ENCODE measurements at places on chromosomes 1 and 21.

DNA sequence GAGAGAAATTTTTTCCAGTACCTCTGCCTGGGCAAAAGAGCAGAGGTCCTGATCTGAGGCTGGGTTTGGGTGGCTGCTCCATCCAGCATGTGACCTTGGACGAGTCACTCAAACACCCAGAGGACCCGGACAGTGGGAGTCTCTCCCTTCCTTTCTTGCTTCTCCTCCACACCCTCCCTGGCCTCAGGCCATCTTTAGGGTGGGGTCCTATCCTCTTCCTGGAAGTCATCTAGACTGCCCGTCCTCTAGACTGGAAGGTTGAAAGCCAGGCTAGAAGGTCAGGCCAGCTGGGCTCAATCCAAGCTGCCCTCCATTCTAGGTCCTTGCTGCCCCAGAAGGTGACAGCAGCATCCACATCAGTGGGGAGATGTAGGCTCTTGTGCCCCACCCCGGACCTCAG lies 599.5 kb downstream of the MATN1 start:
- no peak for DNase-seq

DNA sequence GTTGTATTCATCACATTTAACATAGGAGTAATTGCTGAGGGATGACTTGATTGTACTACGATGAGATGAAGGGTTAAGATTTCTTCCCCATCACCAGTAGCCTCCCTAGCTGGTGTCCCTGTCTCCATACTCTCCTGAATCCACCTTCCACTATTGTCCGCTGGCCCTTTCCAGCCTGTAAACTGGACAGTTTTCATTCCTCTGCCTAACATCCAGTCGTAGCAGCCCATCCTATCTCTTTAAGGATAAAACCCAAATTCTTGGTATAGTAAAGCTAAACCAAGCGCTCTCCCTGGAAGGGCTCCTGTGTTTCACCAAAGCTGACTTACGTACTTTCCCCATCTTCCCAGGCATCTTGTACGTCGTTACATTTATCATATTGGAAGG lies 670 bp downstream of the COX20 start:
- DNase-seq, result no peak

GRCh38 chr1:71587961-71588360 lies 507.1 kb upstream of the ZRANB2 start:
- no peak for DNase-seq

- peak; percentile 57 for DNase-seq
Measured at GRCh38 chr1:149962039-149962647, 25.5 kb upstream of the MTMR11 start.

DNA sequence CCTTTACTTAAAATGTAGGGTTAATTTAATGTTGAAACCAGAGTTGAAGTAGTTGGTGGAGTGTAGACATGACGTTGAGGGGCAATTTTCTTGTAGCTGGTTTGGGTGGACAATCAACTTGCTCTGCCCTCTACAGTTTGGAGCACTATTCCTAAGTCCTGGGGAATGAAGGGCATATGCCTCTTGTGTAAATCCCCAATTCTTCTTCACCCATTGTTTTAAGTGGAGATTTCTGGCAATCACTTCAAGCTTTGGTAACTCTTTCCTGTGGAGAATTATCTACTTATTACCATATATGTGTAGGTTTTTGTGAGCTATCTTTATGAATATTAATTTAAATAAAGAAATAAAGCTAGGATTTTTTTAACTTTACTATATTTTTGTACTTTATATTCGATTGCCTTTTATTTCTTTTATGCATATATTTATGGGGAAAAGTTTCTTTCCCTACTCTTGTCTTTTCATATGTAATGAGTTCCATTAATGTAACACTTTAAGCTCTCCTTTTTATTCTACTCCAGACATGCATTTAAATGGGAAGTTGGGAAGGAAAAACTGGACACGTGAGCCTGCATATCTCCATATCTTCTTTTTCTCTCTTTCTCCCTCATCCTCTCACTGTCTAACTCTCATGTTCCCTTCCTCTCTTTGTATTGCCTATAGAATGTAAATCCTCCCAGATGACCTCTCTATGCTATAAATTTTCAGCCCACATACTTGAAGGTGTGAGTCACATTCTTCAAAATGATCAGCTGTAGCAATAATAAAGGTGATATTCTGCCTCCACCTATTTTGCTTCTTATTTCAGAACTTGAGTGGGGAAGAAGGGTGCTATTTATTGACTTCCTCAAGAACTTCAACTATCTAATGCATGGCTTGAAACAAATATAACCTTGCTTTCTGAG lies 276.7 kb downstream of the PTPRC start:
- no peak for DNase-seq

DNA sequence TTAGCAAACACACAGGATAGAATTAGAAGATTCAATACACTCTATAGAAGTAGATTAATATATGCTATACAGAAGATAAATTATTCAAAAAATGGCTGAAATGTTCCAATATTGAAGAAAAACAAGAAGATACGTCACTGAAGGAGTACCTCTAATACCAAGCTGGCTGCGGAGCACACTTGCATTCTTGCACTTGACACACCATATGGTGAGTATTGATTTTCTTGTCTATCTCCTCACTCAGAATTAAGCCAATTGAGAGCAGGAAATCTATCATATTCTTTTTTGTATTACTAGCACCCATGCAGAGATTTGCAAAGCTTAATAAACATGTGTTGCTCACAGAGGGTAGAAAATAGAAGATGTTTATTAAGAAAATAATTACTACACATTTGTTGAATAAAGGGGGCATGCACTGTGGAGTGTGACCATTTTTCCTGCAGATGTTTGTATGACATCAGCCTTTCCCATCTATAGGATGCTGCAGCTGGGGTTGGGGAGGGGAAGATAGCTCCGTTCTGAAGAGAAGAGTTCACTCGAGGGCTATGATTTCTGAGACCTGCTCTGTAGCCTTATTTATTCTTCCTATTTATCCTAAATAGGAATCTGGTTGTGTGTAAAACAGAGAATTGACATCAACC lies 318.1 kb downstream of the HHIPL2 start:
- no peak for DNase-seq

Data from activated CD8-positive, alpha-beta T cell treated with anti-CD3 and anti-CD28 coated beads for 36 hours (primary cell).